ENCODE measurements at places on chromosomes 5 and 9.
A peak's percentile ranks its signal among the peaks of the same experiment; 100 is the strongest.

DNA sequence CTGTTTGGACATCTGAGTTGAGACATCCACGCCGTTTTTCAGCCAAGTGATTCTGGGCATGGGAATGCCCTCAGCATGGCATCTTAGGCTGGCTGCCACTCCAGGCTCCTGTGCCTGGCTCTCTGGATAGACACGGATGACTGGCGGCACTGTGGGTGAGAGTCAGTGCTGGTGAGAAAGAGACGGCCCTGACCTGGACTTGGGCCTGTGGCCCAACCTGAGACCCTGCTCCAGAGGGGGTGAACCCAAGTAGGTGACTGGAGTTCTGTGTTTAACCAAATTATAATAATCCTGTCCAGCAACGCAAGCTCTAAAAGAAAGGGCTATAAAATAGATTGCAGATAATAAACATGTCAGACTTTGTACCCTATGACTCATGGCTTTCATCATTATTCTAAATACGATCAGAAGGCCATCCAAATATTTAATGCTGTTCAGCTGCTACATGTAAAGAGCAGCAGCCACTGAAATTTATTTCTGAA is 173.9 kb downstream of the HSPA4 start:
- DNase-seq, result no peak

GRCh38 chr5:132429463-132430440 is 60.2 kb downstream of the SLC22A5 start:
- DNase-seq, result no peak

- DNase-seq, result no peak
Observed at GRCh38 chr5:74109344-74109743, 483.3 kb downstream of the ARHGEF28 start.

DNA sequence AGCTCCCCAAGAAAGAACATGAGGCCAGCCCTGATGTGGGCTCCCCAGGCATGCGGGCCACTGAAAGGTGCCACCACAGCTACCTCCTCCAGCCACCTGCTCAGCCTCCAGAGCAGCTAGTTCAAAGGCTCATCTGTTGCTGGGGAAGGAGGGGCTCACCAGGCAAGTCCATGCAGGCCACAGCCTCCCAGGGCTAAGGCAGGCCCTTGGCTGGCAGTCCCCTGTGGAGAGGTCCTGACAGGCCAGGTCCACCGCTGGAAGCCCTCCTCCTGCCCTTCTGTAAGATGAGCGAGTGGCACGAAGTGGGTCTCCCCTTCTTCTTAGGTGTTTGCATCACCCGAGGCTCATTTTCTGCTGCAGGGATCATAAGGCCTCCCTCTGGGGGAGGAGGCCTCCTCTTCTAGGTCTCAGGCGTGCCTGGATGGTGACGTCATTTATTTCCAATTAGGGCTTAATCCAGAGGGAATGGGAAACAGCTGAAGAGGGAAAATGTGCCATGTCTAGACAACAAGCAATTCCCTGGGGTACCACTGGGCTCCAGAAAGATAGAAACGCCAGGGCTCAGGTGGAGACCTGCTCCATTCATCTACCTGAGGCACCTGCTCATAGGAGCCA is 91.6 kb downstream of the CFAP90 start:
- DNase-seq, result no peak

DNA sequence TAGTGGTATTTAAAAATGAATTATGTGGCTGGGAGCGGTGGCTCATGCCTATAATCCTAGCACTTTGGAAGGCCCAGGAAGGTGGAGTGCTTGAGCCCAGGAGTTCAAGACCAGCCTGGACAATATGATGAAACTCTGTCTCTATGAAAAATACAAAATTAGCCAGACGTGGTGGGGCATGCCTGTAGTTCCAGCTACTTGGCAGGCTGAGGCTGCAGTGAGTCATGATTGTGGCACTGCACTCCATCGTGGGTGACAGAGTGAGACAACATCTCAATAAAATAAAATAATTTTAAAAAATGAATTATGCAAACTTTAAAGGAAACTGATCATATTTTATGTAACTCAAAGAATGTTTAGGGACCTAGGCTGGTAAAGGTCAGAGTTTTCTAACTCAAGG is 310.8 kb upstream of the DMRT1 start:
- DNase-seq, result no peak

DNA sequence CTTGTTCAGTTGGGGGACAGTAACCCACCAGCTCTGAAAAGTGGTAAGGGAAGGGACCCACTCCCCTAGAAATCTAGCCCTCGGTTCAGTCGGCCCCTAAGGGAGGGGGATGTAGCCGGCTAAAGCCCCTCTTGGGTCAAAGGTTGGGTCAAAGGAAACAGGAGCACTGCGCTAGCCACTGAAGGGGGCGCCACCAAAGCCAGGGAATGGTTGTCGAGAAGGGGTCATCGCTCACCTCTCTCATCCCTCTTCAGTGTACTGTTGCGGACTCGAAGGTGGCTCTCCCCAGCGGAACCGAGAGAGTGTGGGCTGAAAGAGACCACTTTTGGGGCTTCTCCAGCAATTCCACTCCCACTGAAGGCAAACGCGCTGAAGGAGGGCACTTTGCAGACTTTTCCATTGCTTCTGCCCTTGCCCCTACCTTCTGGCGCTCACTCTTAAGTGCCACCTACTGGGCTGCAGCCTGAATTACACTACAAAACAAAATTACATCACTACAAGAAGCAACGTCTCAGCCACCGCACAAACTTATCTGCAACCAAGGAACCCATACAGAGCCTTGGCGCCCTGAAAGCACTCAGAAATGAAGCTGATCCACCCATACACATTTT is 396.9 kb downstream of the PDE4D start:
- DNase-seq, result no peak

- DNase-seq, result no peak
Observed at GRCh38 chr5:142200387-142200786, 91.8 kb downstream of the NDFIP1 start.

GRCh38 chr5:55231029-55231918 is 2.1 kb downstream of the CCNO start:
- DNase-seq, result no peak

GRCh38 chr9:91101611-91102168 is 260.0 kb downstream of the AUH start:
- no peak for DNase-seq

GRCh38 chr5:2899311-2899710 is 147.8 kb upstream of the IRX2 start:
- no peak for DNase-seq

DNA sequence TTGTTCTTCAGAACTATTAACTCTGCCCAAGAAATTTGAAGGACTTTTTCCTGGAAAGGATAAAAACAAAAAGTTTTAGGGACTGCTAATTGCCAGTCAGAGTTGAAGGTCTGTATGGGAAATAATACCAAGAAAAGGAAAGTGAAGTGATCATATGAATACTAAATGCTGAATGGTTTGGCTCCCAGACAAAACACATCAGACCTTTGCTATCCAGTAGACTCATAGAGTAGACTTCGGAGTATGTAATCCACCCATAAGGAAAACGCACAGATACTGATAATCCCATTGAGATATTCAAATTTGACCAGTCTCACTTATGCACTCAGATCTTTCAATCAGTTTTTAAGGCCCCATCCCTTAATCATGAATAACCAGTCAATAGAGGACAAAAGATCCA is 319.0 kb upstream of the PTGER4 start:
- no peak for DNase-seq

DNA sequence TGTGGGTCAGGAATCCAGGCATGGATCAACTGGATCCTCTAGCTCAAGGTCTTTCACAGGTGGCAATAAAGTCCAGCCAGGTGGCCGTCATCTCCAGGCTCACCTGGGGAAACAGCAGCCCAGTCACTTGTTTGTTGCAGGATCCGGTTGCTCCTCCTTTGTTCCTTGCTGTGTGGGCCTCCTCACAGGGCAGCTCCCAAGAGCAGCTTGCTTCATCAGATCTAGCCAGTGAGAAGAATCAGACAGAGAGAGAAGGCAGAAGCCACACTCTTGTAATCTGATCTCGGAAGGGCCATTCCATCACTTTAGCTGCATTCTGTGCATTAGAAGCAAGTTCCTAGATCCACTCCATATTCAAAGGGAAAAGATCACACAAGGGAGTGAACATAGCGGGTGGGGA is 3.2 kb upstream of the HSD17B3 start:
- no peak for DNase-seq

DNA sequence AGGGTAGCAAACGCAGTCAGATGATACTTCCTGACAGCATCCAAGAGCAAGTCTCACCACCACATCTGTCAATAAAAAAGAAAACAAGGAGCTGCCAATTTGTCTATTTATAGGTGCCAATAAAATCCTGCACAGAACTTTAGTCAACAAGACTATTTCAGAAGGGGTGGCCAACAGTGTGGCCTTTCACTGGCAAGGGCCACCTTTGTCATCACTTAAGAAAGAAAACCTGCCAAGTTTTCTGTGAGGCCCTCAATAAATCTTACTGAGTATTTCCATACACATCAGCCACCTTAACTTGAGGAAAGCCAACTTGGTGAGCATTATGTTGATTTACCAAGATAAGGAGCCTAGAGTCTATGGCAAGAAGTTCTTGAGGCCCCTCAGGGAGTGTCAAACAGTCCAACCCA is 312.3 kb downstream of the ENC1 start:
- no peak for DNase-seq

- no peak for DNase-seq
Observed at GRCh38 chr9:76729980-76730737, 34.1 kb upstream of the PCA3 start.

- DNase-seq, result no peak
Observed at GRCh38 chr5:111296570-111296969, 72.4 kb downstream of the CAMK4 start.

DNA sequence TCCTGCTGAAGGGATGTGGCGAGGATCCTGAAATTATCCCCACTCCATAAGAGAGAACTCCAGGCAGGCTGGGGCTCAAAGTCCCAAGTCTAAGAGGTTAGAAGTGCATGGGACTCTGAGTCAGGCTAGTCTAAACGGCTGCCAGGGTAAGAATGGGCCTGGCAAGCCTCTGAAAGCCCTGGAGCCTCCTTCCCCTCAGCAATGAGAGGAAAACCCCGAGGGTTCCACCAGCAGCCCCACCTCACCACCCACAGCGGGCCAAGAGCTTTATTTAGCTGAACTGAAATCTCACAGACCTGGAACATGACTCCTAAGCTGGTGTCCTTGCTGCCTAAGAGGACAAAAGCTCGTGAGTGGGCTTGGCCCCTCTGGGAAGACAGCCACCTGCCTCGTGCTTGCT is 135.5 kb downstream of the SEC61B start:
- no peak for DNase-seq

DNA sequence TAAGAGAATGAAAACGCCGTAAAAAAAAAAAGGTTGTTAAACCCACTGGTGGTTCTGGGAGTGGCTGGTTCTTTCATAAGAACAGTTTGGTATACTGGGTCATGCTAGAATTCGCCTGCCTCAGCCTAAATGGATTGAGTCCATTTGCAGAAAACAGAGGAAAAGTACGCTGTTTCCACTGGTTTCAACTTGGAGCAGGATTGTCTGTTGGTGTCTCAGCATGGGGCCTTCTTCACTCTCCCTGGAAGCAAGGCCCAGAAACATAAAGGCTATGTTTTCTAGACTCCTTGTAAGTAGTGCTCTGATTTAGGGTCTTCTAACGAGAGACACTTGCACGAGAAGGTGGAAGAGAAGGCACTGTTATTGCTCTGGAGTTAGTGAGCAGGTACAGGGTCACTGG is 116.9 kb upstream of the MTAP start:
- no peak for DNase-seq

- peak; percentile 35 for DNase-seq
Observed at GRCh38 chr9:86669422-86669821, 277.9 kb downstream of the GAS1 start.

DNA sequence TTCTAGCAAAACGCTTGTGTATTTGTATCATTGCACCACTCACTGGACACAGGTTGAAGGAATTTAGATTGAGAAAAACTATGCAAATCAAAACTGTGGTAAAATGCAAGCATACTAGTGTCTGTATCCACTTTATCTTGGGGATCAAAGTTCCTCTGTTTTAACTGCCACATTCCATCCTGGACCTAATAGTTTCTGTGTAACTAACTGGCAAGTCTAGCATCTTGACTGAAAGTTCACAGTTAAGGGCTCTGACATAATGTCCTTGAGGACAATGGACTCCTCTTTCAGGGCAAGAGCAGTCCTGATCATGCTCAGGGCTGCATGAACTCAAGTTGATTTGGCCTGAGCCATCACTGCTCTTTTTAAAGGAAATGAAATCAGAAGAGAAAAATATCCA is 30.7 kb downstream of the NFIB start:
- no peak for DNase-seq

DNA sequence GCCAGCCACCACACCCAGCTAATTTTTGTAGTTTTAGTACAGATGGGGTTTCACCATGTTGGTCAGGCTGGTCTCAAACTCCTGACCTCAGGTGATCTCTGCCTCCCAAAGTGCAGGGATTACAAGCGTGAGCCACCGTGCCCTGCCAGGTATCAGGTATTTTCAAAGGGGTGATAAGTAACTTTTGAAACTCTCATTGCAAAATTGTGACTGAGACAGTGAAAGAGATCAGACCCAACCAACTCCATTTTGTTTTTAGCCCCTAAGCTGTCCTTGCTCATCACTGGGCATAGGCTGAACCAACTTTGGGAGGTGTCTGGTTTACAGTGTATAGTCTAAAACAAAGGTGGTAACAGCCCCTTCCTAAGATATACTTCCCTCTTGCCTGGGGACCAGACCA is 29.3 kb downstream of the UNC13B start:
- no peak for DNase-seq

All from foreskin keratinocyte (primary cell).